ENCODE measurements at places on chromosomes 5 and 9.

DNA sequence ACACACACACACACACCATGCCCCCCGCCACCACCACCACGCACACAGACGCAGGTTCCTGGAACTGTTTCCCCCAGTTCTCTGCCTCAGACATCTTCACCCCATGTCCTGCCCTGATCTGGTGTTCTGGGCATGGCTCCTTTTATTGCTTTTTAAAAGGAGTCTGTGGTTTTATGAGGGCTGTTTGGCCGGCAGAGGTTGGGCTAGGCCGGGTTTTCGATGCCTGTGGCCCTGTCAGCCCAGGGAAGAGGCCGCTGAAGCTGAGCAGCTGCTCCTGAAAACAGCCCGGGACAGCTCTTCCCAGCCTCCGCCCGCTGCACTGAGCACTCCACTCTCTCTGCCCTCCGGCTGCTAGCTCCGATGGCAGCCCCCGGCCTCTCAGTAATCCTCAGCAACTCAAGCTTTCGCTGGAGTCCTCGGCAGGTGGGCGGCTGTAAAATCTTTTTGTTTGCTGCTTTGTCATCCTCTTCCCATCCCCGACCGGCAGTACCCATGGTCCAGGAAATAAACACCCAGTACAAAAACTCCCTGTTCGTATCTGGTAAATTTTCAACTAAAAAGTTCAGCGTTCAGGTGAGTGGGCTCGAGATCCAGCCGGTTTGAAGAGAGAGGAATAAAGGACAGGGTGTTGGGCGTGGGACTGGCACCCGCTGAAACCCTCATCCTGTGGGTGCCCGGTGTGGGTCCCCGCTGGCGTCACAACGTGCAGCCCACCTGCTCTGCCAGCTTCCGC, 103.0 kb upstream of the ERCC6L2 start:
- DNase-seq, result no peak

GRCh38 chr5:97363577-97363976, 180.5 kb upstream of the RIOK2 start:
- no peak for DNase-seq

GRCh38 chr5:129356846-129357245, 103.3 kb upstream of the ADAMTS19 start:
- DNase-seq, result no peak

GRCh38 chr9:93298498-93299417, 114.8 kb downstream of the WNK2 start:
- no peak for DNase-seq

- DNase-seq, result no peak
Measured at GRCh38 chr9:138040446-138041430, 163.2 kb downstream of the CACNA1B start.

DNA sequence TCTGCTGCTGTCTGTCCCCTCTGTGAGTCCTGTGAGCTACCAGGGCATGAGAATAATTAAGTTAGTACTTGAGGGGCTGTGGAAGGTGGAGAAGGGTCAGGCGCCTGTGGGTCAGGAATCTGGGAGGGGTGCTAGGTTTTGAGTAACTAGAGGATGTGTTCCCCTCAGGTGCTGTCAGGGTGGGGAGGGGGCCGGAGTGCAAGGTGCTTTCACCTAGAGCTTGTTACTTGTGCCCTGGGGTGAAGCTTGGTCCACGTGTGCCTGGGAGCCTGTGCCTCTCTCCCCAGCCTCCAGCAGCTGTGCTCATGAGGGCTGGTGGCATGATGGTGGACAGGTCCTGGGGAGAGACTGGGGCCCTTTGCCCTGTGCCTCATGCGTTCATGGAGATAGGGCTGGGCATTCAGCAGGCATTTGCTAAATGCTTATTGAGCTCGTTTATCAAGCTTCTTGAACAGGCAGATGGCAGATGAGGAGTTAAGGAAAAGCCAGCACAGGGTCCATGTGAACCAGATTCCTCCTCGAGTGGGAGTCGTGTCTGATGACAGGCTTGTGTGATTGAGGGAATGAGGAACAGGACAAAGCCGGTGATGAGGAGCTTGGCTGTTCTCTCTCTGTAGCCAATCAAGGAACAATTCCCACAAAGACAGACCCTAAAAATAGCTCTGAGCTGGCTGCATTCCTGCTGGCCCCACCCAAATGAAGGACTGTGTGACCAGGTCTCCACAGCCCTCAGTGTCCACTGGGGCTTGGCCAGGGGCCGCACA, 40.9 kb downstream of the CACNA1B start:
- DNase-seq, result no peak

DNA sequence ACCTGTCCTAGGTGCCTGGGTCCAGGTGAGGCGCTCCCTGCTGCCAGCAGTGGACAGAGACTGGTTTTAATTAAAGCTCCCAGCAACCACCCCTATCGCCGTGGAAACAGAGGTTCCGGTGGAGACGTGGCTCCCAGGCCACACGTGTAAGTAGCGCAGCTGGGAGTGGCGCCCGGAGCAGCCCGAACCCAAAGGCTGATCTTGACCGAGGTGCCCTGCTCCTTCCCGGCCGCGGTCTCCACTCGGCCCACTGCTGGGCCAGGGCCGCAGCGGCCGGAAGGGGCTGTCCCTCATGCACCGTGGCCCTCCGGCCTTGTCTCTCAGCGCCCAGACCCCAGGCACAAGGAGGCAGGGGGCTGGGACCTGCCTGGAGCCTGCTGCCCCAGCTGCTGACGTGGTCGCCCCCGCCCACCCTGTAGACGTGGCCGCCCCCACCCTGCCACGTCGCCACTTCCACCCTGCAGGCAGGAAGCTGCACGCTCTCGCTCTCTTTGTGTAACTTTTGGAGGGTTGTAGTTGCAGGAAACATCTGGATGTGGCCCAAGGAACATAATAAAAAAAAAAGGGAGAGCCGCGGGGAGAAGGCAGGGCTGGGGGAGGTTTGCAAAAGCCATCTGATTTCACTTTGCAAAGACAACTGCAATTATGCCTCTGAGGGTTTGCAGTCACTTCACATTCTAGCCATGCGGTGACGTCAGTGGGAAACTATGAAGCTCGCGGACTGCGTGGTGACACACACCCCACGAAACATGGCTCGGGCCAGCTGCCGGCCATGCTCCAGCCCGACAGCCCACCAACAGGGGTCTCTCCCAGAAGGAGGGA, 129.9 kb downstream of the RXRA start:
- DNase-seq, result peak; percentile 51

DNA sequence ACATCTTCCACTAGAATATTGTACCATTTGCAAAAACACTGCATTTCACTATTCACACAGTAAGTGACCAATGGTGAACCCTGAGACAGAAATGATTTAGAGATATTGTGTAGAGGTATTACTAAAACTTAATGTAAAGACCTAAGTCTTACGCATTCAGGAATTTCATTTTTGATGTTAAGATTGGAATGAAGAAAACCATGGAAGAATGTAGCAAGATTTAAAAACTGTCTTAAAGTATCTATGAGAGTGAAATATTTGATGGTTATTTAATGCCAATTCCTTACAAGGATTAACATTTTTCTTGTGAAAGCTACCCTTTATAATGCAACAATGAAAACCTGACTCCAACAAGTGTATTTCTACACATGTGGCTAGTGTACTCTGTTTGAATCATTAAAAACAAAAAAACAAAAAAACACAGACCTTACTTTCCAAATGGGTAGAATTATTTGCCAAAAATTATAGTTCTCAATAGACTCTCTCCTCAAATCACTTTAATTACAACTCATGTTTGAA, 172.0 kb downstream of the NNT start:
- no peak for DNase-seq

DNA sequence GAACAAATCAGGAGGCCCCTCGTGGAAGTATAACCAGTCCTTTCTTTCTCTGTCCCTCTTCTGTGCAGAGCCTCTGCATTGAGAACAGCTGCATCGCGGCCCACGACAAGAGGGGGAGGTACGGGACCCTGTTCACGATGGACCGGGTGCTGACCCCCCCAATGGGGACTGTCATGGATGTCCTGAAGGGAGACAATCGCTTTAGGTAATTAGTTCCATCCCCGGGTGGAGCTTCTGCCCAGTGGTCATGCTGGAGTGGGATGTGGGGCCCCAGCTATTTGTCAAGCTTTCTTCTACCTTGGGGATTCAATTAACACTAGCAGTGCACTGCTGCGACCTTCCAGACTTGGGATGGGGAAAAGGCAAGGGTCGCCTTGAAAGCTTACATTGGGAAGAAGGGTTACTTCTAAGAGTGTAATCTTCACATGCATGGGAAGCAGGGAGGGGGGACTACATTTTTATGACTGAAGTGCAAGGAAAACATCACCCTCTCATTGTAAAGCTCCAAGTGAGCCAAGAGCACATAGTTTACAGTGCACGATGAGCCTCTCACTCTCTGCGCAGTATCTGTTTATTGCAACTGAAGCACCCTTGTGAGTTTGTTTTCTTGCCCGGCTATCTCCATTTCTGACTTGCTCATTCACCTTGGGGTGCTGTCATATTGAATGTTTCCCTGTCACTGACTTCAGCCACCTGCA, 27.0 kb downstream of the TGFBI start:
- DNase-seq, result no peak

- DNase-seq, result no peak
Measured at GRCh38 chr9:90303655-90304054, 339.0 kb downstream of the DIRAS2 start.

DNA sequence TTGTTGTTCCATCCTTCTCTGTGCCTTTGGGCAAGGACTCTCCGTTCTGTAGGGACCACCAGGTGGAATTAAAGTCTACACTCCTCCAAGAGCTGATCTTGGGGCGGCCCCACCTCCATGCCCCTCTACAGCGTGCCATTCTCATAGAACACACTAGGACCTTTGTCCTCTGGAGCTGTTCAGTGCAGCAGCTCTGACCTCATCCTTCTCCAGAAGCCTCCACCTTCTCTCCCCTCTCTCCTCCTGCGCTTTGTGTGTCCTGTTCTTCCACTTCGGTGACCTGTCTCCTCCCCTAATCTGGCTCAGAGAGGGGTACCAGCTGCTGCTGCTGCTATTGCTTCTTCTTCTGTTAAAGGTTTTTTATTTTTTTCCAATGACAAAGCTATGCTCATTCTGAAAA, 1.8 kb upstream of the MACROH2A1 start:
- DNase-seq, result no peak

DNA sequence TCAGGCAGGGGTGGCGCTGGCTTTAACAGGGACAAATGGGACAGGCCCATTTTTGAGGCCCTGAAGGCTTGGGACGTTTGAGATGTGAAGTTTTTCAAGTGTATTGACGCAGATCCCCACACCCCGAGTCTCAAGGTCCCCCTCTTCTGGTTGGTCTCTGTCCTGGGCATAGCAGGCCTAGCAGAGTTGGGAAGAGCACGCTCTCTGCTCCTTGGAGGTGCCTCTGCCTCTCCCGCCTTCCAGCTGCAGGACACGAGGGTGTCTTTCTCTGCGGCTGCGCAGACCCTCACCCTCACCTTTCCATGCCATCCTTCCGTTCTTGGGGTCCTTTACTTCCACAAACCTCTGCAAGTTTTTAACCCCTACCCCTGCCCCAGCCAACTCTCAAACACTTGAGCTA, 18.6 kb downstream of the ADAMTSL2 start:
- DNase-seq, result no peak

DNA sequence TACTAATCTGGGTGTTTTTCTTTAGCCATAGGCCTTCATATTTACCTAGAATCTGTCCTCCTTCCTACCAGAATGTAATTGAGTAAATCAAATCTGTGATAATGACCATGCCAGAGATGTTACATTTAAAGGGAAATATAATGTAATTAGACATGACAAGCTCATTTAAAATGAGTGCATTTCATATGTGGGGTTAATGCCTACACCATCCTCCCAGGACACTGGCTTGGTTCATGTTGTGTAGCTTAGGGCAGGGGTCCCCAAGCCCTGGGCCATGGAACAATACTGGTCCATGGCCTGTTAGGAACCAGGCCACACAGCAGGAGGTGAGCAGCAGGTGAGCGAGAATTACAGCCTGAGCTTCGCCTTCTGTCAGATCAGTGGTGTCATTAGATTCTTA, 276.9 kb upstream of the DAP start:
- DNase-seq, result no peak

DNA sequence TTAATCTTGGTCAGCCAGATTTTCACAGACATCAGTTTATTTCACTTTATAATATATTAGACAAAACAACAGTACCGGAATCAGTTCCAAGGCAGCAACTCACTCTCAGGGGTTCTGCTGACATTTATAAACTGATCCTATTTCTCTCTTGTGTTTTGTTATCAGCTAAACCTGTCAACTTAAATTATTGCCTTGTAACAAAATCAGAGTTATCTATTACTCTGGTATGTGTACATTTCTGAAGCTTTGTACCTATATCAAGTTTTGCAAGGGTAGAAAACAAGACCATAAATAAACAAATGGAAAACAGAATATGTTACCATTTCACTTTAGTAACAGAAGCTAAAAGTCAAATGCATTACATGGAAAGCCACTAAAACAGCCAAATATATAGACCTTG, 122.1 kb downstream of the SIL1 start:
- DNase-seq, result no peak

DNA sequence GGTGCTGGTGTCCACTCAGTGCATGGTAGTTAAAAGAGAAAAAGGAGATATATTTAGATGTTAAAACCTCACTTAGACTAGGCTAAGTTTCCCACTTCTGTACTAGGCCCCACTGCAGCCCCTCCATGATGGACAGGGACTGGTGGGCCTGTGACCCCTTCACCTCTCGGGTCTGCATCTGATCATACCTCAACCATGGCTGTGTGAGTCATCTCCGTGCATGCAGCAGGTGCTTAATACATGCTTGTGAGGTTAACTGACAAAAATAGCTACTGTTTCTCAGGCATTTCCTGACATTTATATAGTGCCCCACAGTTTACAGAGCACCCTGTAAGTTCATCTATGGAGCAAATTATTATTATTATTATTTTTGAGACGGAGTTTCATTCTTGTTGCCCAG, 8.4 kb upstream of the URM1 start:
- DNase-seq, result no peak

GRCh38 chr5:68708842-68709170, 385.0 kb upstream of the SLC30A5 start:
- no peak for DNase-seq

DNA sequence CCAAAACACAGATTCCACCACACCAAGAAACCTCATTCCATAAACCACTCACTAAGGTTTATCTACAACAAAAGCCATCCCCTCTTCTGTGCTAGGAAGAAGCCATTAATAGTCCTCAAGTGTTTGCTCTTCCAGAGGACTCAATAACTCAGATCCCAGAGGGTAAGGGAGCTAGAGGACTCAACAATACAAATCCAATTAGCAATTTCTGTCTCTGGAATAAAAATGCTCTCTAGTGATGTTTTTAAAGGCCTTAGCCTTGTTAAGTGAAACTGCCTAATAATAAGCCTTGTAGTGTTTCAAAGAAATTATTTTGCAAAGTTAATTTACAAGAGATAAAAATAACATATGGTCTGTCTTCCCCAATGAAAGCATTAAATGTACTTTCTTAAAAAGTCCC, 942.4 kb downstream of the CDH12 start:
- DNase-seq, result no peak

- no peak for DNase-seq
Measured at GRCh38 chr9:128575916-128576315, 23.5 kb downstream of the SPTAN1 start.

GRCh38 chr5:139256820-139257219, 36.7 kb upstream of the MATR3 start:
- DNase-seq, result no peak

DNA sequence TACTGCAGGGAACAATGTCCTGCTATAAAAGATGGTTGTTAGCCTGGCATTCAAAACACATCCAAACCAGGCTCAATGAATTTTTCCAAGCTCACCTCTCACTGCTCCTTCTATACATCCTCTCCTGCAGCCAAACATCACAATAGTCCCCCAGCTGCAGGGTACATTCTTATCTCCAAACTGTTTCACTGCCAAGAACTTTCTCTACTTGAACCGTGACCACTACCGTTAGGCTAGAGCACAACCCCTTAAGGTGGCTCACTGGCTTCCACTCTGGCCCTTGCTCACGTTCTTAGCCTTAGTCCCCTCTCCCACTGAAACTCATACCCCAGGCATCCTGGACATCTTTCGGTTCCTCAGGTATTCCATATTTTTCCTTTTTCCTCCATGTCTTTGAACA, 29.0 kb upstream of the ANXA6 start:
- no peak for DNase-seq

All from activated T-helper 9 cell treated with anti-CD3 and anti-CD28 coated beads, Interleukin-2, amount 50 U/mL, for 16 hours (primary cell).